HEK293T (cell line): ENCODE measurements at places on chromosomes 5 and 9.

DNA sequence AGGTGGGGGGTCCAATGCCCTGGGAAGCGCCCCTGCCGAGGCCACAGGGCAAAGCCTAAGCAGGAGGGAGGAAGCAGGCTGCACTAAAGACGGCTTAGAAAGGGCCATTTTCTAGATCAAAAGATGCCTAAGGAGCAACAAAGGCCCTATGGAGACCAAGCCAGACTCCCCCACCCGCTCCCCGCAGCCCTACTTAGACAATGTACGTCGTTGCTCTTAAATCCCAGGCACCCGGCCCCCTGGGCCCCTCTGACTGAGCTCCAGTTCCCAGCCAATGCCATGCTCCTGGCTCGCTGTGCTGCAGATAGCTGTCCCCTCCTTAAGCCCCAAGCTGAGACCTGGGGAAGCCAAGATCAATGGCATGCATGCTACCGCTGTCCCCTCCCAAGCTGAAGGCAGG is 10.3 kb downstream of the IPPK start:
- no peak for DNase-seq

DNA sequence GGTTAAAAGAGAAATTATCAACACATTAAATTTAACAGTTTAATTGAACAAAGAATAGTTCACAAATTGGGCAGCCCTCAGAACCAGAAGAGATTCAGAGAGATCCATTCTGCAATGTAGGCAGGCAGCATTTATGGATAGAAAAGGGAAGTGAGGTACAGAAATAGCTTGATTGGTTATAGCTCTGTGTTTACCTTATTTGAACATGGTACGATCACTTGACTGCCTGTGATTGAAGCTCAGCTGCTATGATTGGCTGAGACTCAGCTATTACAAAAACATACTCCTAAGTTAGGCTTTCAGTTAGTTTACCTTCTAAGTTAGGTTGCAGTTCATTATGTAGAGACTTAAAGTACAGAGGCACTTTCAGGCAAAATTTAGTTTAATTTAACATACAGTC is 7.3 kb downstream of the CNTRL start:
- DNase-seq: no peak

- DNase-seq: no peak
These were observed 123.0 kb downstream of the ADAMTSL1 start for GRCh38 chr9:18596920-18597319.

DNA sequence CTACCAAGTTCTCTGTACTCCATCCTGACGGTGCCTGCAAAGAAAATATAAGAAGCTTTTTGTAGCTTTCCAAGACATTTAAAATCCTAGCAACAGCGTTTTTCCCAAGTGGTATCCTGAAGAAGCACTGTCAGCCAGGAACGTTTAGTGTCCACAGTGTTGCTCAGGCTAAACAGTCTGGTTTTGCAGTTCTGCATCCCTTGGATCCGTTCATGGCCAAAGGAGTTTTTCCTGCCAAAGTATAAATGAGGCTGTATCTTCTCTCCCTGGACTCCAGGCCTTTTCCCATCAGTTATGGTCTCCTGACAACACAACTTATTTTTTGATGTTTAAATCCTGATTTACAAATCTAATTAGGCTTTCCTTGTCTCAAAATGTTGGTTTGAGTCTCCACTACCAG is 925.8 kb downstream of the TLE1 start:
- DNase-seq: no peak

DNA sequence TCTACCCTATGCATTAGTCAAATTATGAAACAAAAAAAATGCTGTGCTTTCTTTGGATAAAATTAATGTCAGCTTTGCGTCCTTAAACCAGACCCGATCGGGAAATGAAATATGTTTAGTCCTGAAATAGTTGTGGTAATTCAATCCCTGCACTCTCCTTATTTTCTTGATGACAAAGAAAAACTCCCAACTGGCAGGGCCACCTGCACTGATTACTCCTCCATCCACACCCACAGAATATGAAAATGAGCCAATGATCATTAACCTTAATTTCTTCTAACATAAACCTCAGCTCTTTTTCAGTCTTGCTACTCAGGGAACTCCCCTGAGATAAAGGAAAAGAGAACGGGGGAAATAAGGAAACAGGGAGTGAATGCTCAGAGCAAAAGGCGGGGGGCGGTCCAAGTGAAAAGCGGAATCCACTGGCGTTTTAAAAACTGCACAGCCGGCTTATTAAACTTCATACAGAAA is 245.3 kb downstream of the BNC2 start:
- no peak for DNase-seq

DNA sequence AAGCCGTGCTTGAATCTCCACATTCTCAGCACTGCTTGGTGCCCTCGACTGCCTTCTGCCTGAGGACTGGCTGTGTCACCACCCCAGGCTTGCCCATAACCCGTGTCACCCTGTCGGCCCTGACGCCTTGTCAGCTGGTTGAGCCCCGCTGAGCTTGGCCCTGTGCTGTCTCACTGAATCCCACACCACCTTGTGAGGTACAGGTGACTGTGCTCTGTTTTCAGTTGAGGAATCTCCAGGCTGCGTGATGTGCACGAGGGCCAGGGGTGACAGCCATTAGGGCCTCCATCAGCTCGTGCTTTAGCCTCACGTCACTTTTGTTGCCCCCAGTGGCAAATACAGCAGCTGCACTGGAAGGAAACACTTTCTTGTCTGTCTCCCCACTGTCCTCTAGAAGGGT is 90.7 kb downstream of the CACNA1B start:
- peak; percentile 20 for DNase-seq

DNA sequence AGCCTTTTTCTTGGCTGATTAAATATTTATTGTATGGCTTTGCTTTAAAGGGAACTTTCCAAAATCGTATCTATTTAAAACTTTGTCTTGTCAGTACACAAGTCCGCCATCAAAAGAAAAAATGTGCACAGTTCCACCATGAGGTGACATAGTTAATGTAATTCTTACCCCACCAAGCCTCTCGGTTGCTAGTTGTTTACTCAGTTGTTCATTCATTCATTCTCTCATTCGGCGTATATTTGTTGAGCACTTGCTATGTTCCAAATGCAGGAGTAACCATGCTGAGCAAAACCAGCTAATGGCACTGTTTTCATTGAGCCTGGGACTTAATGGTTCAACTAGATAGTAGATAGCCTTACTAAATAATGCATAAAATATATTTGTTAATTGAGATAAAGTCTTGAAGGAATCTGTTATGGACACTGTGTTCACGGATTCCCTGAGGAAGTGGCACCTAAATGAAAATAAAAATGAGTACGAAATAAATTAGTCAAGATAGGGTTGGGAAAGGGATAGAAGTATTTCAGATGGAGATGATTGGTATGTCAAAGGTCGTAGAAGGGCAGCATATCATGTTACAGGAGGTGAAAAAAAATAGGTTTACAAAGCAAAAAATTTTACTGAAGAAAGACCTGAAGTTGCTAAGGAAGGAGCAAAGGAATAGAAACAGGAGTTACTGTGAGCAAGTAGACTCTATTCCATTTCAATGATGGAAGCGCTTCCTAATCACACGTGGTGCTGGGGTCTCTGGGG is 1.5 kb downstream of the DCAF10 start:
- no peak for DNase-seq

DNA sequence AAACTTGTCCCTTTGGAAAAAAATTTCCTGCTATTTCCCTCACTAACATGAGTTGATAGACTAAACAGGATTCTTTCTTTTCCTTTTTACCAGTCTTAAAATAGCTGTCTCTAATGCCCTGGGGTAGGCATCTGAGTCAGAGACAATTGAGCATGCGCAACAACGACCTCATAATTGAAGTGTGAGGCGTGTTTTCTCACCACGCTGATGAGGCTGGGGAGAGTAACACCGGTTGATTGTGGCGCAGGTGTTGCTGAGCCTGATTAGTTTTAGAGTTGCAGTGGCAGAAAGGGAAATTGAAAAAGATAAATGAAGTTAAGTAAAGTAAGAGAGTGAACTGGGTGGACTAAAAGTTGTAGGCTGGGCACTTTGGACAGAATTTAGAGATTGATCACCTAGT is 213.7 kb downstream of the TLR4 start:
- no peak for DNase-seq

DNA sequence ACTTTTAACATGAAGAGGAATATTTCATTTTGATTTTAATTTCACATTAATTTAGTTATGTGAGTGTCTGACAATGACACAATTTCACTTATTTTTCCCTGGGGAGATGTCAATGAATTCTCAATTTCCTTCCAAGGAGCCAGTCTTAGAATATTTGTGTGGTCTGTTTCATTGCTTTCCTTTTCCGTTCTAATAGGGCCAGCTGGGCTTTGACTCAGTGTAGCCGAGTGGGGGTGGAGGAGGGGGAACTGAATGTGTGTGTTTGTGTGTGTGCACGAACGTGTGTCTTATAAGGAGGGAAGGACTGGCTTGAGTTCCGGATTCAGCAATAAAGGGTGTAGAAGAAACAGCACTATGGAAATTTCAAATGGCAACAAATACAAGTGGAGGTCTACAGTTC is 100.0 kb downstream of the BASP1 start:
- DNase-seq: no peak

DNA sequence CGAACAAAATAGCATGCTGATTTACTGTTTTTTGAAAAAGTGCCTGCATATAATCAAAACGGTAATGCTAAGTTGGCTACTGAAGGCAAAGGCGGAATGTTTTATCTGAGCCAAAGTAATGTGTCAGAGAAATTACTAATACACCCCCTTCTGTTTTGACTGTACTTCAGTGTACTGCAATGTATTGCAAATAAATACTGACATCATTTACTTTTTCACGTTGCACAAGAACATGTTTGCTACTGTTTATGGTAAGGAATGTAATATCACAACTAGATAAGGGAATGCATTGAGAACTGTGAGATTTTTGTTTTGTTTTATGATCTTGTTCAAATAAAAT is 813 bp upstream of the AGTPBP1 start:
- DNase-seq: no peak

DNA sequence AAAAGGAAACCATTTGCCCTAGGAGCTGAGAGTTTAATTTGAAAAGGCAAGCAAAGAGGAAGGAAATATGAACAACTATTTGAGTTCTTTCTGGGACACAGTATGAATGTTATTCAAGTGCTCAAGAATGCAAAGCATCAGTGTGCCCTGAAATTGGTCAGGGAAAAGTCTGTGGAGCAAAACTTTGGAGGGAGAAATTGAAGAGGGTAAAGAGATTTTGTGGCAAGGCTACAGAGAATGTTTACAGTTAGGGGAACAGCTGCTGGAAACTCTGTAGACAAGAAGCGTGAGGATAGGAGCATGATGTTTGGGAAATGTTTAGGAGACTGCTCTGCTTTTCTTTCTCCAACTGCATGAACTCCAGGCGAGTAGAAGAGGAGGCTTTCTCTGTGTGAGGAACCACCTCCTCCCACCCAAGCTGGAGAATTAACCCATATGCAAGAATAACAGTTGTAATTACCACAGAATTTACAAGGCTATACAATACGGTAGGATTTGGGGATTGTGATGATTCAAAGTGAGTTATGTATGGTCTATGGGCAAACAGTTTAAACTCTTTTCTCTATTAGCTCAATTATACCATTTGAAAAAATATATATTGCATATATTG is 75.4 kb upstream of the IL7R start:
- DNase-seq: no peak

GRCh38 chr9:126474206-126474765 is 139.4 kb upstream of the LMX1B start:
- DNase-seq: no peak

DNA sequence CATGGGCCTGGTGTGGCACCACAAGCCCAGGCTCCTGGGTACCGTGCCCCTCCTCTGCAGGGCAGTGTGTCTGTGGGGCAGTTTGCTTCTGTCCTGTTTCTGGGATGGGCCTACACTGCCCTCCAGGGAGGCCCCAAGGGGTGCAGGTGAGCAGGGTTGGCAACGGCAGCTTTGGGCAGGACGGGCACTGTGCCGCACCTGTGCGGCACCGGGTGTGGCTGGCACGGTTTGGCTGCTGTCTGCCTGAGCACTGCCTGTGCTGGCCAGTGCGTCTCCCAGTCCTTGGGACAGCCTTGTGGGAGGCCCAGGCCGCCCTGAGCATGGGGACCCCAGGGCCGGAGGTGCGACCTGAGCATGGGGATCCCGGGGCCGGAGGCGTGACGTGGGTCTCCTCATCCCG is 37.2 kb downstream of the RXRA start:
- DNase-seq: no peak

DNA sequence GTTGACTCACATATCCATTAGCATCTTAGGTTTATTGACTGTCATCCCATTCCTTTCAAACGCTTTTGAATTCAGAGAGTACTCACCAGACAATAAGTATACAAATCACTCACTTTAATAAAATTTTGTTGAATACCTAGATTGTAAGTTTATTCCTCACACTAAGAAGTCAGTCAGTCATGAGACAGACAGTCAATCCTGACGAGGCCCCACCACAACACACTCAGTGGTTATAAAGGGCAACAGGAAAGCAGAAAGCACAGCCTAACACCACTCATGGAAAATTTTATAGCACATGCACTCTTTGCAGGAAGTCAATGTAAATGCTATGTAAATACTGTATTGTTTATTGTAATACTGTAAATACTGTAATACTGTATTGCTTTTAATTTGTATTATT is 176.3 kb upstream of the PTGER4 start:
- DNase-seq: no peak

- DNase-seq: no peak
These were observed 5.2 kb upstream of the TBC1D2 start for GRCh38 chr9:98260635-98261034.

DNA sequence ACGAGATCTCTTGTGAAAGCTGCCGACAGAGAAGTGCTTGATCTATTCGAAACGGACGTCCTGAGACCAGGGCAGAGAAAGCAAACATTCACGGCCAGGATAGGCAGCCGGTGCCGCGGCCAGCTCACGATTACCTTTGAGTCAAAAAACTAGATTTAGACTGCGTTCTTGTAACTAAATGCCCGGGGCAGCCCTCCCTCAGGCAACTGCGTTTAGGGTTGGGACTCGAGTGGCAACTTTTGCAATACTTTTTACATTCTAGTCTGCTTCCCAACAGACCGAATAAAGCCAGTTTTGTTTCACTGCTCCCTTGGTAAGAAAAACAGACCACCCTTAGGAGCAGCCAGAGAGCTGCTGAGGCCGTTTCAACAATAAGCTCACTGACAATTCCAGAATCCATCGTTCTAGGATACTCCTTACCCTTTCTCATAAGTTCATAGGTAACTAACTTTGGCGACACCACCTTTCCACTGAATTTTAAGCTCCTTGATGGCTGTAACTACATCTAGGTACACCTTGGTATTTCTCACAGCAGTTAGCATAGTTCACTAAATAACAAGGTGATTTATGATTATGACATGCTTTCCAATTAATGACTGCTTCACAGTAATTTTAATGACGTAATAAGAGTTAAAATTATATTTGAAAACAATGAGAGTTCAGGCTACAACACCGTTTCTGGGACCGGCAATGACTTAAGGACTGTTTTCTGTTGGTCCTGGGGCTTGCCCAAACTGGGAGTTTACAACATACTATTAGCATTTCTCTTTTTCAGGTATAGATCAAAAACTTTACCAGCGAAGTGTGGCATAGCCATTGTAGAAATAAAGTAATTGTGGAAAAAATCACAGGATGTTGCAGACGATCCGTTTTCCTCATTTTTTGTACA is 899 bp upstream of the RAPGEF6 start:
- DNase-seq: no peak

GRCh38 chr9:37986771-37987258 is 82.2 kb downstream of the SHB start:
- DNase-seq: no peak
